T-helper 17 cell (primary cell): ENCODE measurements at places on chromosomes 12 and 14.

- no peaks in the 10 kb centered on the region for H3K4me1 ChIP-seq
- H3K27me3 ChIP-seq, result peaks cover 5% of the 10 kb centered on the region
- no peaks in the 10 kb centered on the region for H3K36me3 ChIP-seq
- H3K4me3 ChIP-seq, result no peak overlapping the region
Observed at GRCh38 chr14:94412671-94413638, 24.6 kb upstream of the SERPINA1 start.

- no peak for DNase-seq
- H3K4me1 ChIP-seq, result no peaks in the 10 kb centered on the region
- H3K27me3 ChIP-seq, result no peaks in the 10 kb centered on the region
- H3K36me3 ChIP-seq, result no peaks in the 10 kb centered on the region
- no peak overlapping the region for H3K27ac ChIP-seq
Observed at GRCh38 chr12:91119089-91119488, 7.8 kb upstream of the LUM start.

- peak overlapping the region; percentile 73 for H3K27ac ChIP-seq
- no peak overlapping the region for H3K4me3 ChIP-seq
- peaks cover 3% of the 10 kb centered on the region for H3K36me3 ChIP-seq
Observed at GRCh38 chr14:69658664-69659261, 47.4 kb downstream of the SUSD6 start.

- DNase-seq, result no peak
- H3K4me1 ChIP-seq, result no peaks in the 10 kb centered on the region
- H3K36me3 ChIP-seq, result no peaks in the 10 kb centered on the region
- no peak overlapping the region for H3K27ac ChIP-seq
Observed at GRCh38 chr12:63164911-63165310, 13.9 kb upstream of the AVPR1A start.

GRCh38 chr12:4141348-4142270, 132.0 kb upstream of the CCND2 start:
- no peaks in the 10 kb centered on the region for H3K36me3 ChIP-seq
- DNase-seq, result no peak
- H3K4me3 ChIP-seq, result peak overlapping the region; percentile 97
- peaks cover 32% of the 10 kb centered on the region for H3K4me1 ChIP-seq
- H3K27me3 ChIP-seq, result no peaks in the 10 kb centered on the region
